ENCODE measurements at places on chromosomes 11 and 22.

GRCh38 chr11:48168815-48169214, 47.8 kb upstream of the OR4B1 start:
- DNase-seq, result no peak

DNA sequence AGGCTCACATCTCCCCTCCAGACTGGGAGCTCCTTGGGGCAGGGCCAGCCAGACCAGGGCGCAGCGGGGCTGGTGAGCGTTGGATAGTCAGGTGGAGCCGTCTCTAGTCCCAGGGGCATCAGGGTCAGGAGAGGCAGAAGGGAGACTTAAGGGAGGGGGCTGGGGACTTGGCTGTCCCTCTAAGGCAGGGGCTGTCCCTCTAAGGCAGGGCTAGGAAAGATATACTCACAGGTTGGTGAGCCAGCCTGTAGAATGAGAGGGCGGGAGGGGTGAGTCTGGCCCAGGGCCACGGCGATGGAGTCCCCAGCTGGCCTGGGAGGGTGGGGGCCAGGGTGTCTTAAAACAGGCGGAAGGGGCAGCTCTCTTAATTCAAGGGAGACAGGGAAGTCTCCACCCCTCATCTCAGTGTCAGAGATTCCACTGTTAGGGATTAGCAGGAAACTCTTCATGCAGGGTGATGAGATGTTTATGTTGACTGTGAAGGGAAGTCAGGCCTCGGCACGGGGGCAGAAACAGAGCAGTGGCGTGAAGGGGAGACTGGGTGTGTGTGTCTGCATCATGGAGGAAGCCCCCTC, 11.3 kb downstream of the P2RY2 start:
- DNase-seq, result no peak

GRCh38 chr11:74837191-74837590, 88.5 kb downstream of the RNF169 start:
- no peak for DNase-seq

DNA sequence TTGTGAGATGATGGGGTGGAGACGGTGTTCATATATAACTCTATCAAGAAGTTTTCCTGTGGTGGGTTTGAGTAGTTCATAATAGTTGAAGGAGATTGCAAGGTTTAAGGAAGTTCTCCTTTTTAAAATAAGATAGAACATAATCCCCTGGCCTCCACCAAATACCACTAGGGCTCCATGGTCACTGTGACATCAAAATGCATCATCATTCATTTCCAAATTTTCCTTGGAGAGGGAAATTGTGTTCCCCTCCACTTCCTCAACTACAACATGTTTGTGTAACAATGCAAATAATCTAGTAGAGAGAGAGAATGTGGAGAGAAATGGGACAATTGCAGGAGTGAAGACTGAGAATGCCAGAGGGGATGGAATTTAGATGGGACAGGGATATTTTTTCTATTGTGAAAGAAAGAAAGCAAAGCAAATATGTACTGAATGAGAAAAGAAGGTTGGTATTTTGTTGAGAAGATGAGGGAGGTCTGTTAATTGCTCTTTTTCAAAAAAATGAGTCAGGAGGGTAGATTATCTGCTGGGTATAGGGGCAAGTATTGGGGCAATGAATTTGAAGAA, 33.4 kb upstream of the ZBED5 start:
- DNase-seq, result no peak

GRCh38 chr11:114304969-114305368, 8.8 kb downstream of the NNMT start:
- DNase-seq, result no peak

- no peak for DNase-seq
Observed at GRCh38 chr11:112440518-112440917, 179.9 kb upstream of the PLET1 start.

- DNase-seq, result no peak
Observed at GRCh38 chr22:35947794-35948425, 80.7 kb downstream of the RBFOX2 start.

DNA sequence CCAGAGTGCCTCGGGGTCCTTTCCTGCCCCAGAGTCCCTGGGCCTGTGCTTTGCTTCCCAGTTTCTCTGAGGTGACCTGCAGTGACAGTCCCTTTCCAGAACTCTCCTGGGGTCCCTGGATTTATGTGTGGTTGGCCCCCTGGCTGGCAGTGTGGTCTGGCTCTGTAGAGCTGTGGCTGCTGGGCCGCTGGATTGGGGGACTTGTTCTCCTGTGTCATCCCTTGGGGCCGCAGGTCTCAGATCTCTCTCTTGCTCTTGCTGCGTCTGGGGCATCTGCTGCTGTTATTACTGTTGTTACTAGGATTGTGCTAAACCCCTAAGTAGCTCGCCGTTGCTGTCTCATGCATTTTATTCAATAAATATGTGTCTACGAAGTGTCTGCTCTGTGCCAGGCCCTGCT, 31.9 kb downstream of the FAM83F start:
- DNase-seq, result no peak

GRCh38 chr11:116600930-116601329, 171.9 kb downstream of the BUD13 start:
- DNase-seq, result no peak

GRCh38 chr11:26914968-26915367, 78.9 kb upstream of the FIBIN start:
- DNase-seq, result no peak

DNA sequence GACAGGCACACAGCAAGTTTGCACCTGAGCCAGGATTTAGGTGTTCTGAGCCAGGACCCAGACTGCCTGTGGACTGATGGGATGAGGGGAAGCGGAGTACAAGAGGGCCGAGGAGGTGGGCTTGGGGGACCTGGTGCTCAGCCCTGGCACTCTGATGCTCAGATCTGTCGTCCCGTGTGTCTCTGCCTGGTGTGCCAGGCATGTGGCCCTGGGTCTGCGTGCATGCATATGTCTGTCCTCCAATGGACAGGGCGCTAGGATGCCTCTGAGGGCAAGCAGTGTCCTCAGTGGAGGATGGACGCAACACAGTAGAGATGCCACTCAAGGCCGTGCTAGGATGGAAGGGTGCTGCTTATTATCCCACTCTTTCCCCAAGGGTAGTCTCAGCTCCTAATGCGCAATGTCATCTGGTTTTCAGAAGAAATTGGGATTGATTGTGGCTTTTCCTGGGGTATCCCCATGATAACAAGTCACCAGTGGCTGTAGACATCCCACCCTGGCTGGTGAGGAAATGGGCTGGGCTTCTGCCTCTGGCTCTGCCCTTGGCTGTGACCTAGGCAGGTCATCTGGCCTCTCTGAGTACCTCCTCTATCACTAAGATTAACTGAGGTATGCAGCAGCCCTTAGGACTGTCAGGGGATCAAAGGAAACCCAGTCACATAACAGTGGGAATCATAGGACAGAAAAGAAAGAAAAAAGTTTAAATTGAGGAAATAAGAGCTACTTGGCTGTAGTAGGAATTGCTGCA, 35.7 kb upstream of the SUSD2 start:
- DNase-seq, result no peak

DNA sequence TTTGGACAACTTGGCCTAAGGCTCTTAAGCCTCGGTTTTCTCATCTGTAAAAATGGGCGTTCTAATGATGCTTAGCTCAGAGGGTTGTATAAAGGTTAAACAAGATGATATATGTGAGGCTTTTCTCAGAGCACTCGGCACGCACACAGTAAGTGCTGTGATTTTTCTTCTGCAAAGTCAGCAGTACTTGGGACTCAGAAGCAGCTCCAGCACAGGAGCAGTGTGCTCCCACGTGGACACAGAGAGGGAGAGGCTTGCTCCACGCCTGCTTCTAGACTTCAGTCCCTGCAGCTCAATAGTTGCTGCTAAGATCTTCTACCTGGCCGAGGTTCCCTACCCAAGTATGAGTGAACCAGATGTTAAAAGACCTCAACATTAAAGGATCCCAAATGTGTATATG, 39.9 kb upstream of the PHF21A start:
- no peak for DNase-seq

All from CD4-positive, alpha-beta T cell treated with Interferon gamma for 1 hour (primary cell).